ENCODE measurements at places on chromosomes 12 and 14.

- no peak for DNase-seq
These were observed 580.2 kb downstream of the MED13L start for GRCh38 chr12:115697340-115697739.

GRCh38 chr12:100279607-100280244, 12.7 kb downstream of the SCYL2 start:
- DNase-seq = no peak

DNA sequence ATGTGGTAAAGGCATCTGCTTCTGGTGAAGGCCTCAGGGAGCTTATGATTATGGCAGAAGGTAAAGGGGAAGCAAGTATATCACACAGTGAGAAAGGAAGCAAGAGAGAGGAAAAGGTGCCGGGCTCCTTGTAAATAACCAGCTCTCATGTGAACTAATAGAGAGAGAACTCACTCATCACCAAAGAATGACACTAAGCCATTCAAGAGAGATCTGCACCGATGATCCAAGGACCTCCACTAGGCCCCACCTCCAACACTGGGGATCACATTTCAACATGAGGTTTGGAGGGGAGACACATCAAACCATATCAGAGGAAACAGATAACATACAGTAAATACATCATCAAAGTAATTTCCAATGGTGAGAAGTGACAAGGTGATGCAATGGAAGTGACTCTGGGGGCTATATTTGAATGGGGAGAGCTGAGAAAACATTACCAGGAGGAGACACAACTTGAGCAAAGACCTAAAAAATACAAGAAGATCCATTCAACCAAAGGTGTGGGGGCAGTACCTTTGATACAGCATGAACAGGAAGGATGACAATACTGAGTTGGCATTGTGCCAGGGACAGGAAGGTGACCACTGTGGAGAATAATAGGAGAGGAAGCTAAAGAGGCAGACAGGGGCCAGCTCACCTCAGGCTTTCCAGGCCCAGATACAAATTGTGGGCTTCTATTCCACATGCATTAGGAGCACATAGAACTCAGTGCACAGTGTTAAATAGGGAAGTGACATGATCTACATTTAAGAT, 134.4 kb upstream of the GRIP1 start:
- DNase-seq = peak; percentile 18

DNA sequence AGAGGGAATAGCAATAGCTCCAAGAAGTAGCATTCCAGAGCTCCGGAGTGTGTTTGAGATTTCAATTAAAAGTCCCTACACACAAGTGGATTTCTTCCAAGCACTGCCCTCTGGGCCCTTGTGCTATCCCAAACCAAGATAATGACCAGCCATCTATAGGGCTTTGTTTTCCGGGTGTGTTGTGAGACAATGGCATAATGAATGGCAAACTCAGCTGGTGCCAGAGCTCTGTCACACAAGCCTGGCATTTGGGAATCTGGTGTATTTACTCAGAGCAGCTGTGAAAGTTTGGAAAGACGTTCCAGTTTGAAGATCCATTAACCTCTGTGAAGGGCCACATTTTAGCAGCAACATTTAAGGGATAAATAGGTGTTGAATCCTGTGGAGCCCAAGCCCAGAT, 61.2 kb upstream of the TMTC2 start:
- no peak for DNase-seq

DNA sequence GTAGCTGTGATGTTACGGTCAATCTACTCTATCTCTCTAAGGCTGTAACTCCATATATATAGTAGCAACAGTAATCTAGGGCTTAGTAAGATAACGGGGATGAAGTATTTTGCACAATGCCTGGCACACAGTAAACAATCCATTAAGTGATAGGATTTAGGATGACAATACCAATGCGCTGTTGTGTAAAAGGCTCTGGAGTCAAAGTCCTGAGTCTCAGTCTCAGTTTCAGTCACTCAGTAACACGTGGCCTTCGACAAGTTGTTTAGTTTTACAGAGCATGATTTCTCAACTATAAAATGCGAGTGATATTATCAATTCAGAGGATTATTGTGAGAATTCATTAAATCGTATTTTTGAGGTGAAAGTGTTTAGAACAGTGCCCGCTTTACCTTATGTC, 162.4 kb downstream of the GARIN6 start:
- no peak for DNase-seq

DNA sequence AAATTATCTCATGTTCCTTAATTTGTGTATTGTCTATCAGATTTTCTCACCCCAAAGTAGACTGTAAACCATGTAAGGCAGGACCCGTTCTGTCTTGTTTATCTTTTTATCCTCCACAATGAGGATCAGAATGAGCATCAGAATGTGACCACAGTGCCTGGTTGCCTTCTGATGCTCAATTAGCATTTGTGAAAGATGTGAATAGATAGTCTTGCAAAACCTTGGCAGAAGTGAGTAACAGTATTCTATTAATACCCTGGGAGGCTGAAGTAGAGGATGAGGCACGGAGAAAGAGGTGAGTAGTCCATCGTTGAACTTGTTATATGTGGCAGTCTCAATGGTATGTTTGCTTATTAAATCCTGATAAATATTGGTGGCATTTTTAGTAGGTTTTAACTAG, 781.4 kb downstream of the NRXN3 start:
- no peak for DNase-seq

GRCh38 chr12:24109381-24110039, 160.0 kb upstream of the SOX5 start:
- DNase-seq = no peak

- DNase-seq = no peak
These were observed 26.1 kb upstream of the PPP2R5C start for GRCh38 chr14:101735453-101735852.

DNA sequence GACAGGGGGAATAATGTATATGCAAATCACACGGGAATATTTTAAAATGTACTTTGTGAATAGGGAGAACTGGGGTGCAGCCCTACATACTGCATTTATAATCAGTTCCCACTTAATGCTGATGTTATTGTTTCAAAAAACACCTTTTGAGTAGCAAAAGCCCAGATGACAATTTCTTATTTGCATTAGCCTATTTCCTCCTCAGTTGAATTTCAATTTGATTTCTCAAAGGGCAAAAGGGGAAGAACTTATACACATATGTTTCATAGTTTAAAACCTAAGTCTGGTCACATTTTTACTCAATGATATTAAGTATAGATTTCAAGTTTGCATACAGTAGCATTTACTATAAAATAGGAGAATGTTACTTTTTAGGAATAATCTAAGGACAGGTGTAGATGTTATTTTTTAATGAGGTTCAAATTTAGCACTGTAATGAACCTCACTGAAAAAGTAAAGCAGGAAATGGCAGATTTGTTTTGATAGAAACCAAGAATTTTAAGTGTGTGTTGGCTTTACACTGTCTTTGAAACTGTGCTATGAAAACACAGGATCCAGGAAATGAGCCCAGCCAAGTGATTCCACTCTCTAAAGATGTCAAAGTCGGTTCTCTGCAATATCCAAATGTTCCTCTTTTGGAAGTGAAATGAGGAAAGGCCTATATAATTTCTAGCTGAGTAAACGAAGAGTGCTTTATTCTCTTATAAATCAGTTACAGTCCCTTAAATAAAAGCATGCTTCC, 367.4 kb downstream of the BTG1 start:
- DNase-seq = no peak

DNA sequence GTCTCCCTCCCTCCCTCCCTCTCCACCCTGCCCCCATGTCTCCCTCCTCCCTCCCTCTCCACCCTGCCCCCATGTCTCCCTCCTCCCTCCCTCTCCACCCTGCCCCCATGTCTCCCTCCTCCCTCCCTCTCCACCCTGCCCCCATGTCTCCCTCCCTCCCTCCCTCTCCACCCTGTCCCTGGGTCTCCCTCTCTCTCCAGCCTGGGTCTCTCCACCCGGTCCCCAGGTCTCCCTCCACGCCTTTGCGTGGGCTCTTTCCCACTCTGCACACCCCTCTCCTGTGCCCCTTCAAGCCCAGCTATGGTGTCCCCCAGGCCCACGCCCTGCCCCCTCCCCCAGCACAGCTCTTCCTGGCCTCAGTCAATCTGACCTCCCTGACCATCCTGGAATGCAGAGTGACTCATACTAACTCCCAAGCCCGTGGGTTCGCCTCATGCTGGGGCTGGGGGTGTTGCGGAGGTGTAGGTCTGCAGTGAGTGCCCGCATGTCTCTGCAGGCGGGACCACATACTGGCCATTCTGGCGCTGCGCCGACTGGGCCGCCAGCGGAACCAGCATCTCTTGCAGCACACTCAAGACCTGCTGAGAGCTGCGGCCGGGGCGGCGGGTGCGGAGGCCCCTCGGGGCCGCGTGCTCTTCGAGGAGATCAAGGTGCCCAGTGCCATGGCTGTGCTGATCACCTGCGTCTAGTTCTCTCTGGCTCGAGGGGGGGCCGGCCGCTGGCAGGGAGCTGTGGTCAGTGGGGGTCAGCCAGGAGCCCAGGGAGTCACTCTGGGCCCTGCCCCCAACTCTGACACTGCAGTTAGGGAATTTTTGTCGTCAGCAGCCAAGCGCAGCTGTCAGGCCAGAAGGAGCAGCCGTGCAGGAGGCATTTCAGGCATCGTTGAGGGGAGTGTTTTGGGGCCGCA, 13.5 kb upstream of the TNFAIP2 start:
- no peak for DNase-seq

DNA sequence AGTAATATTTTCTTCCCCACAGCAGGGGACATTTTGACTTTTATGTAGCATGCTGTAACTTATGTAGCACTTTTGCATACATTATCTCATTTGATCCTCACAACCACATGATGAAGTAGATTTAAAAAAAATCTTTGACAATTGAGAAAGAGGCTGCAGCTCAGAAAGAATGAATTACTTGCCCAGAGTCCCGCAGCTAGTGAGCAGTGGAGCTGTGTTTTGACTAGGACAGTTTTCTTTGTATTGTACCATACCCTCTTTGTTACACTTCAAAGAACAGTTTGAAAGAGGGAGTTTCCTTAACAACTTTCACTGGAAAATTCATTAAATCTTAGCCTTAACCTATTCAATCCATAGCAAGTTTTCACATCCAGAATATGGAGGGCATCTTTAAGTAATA, 58.6 kb downstream of the SYNE2 start:
- DNase-seq = no peak

DNA sequence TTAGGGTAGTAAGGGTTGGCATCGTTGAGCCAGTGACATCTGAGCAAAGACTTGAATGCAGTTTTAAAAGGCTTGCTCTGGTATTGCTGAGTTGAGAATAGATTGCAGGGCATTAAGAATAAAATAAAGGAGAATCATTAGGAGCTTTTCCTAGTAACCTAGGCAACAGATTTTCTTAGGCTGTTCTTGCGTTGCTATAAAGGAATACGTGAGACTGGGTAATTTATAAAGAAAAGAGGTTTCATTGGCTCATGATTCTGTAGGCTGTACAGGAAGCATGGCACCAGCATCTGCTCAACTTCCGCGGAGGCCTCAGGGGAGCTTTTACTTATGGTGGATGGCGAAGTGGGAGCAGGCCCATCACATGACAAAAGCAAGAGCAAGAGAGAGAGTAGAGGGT, 97.4 kb downstream of the RAD51B start:
- DNase-seq = no peak

- DNase-seq = no peak
These were observed 18.1 kb downstream of the GMFB start for GRCh38 chr14:54470701-54471100.

GRCh38 chr14:77508249-77508648, 9.6 kb upstream of the ISM2 start:
- DNase-seq = no peak

- no peak for DNase-seq
These were observed 1.7 kb downstream of the NUDT4 start for GRCh38 chr12:93379326-93379980.

- DNase-seq = no peak
These were observed 15.5 kb downstream of the TRPV4 start for GRCh38 chr12:109817627-109818231.

DNA sequence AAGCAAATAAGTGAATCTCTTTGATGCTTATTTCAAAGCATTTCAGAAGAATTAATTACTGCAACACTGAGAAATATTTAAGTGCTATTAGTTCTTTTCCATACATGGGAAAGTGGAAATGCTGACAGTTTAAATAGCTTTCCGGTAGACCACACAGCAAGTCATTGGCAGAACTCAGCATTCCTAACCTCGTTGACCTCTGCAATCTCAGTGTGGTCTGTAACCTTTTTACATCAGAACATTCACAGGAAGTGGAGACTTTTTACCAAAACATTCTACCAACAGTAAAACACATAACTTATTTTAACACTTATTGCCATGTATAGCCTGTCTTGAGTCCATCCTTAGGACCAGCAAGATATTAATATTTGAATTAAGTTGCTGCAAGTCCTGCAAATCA, 249.5 kb upstream of the DCN start:
- no peak for DNase-seq

- peak; percentile 24 for DNase-seq
These were observed 18.6 kb downstream of the PSMC1 start for GRCh38 chr14:90274808-90275457.

GRCh38 chr14:55129086-55129427, at the start of gene LGALS3:
LGALS3 (plus strand) TSS chr14:55129252; CDS start chr14:55137374, 8,122 bp downstream.
- peak; percentile 30 for DNase-seq

DNA sequence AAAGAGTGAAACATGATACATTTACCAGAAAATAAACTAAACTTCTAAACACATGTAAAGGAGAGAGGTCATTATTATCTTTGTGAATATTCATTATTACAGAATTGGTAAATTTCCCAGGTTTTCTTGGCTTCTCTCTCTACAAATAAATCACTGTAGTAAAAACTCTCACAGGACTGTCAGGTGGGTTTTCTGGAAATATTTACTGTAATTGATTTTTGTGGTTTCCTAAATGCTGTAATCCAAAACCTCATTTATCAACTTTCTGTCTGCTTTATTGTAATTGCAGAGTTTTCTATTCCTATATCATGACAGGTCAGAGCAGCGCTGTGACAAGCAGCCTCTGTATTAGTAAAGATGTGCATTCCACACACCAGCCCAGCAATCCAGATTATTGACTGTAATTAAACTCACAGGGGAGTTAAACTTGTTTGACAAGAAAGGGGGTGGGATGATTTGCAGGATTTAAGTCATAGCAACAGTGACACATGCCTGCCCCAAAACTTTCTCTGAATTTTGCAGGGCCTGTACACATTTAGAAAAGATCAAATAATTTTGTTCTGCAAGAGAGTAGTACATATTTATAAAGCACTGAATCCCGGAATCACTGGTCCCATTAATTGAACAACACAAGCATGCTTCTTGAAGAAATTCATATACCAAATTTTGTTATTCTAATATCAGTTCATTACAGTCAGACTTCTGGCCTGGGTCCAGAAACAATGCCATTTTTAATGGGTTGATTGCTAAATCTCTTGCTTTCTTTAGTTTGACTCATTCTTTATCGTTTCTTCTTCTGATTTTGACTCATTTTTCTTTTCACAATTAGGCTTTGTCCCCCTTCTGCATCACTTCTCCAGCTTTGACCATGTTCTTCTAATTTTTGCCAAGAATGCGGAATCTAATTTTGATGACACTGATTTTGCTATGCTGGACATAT, 42.2 kb downstream of the PTPRO start:
- no peak for DNase-seq

GRCh38 chr12:27198036-27198435, 46.0 kb upstream of the STK38L start:
- no peak for DNase-seq

- DNase-seq = no peak
These were observed 153.6 kb upstream of the ARID2 start for GRCh38 chr12:45575823-45576475.

GRCh38 chr14:52900731-52901130, 50.1 kb downstream of the FERMT2 start:
- no peak for DNase-seq
